ENCODE measurements at places on chromosomes 3 and 15.

- DNase-seq: no peak
Observed at GRCh38 chr3:13148126-13148525, 74.9 kb upstream of the IQSEC1 start.

- DNase-seq: no peak
Observed at GRCh38 chr3:42683875-42684598, 1.3 kb upstream of the KLHL40 start.

- DNase-seq: no peak
Observed at GRCh38 chr15:34841262-34841725, 45.9 kb upstream of the ACTC1 start.

DNA sequence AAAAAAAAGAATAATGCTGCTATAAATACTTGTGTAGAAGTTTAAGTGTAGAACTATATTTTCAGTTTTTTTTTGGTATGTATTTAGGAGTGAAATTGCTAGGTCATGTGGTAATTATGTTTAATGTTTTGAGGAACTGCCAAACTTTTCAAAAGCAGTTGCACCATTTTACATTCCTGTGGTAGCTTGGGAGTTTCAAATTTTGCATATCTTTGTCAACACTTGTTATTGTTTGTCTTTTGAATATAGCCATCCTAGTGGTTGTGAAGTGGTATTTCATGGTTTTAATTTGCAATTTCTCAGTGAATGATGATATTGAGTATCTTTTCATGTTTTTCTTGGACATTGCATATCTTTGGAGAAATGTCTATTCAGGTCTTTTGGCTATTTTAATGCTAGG lies 30.4 kb downstream of the SKIL start:
- DNase-seq: no peak

GRCh38 chr3:24351779-24352469 lies 142.7 kb downstream of the THRB start:
- DNase-seq: no peak

DNA sequence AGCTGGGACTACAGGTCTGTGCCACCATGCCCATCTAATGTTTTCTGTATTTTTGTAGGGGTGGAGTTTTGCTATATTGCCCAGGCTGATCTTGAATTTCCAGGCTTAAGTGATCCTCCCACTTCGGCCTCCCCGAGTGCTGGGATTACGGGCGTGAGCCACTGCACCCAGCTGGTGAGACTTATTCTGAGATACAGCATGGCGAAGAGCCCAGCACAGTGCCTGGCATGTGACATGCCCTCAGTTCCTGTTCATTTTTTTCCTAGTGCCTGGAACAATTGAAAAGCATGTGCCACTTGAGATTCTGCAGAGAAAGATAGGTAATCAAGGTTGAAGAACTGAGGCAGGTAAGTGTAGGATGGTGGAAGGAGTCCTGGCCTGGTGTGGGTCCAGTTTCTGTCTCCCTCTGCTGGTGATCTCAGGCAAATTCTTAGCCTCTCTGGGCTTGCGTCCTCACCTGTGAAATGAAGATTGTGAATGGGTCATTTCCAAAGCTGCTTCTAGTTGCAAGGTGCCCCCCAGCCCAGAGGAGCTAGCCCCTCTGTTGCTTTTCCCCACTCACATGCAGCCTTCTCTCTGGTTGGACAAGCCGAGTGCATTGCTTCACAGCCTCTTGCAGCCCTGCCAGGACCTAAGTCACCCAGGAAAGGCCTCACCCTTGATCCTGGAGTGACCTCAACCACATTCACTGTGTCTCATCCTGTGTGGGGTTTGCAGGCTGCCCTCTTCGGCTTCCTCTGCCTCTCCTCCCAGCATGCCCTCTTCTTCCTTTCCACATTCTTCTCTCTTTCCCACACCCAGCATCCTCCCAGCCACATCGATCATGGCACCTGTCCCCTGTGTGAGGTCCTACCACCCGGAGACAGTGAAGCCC lies 4.3 kb upstream of the RHCG start:
- no peak for DNase-seq

DNA sequence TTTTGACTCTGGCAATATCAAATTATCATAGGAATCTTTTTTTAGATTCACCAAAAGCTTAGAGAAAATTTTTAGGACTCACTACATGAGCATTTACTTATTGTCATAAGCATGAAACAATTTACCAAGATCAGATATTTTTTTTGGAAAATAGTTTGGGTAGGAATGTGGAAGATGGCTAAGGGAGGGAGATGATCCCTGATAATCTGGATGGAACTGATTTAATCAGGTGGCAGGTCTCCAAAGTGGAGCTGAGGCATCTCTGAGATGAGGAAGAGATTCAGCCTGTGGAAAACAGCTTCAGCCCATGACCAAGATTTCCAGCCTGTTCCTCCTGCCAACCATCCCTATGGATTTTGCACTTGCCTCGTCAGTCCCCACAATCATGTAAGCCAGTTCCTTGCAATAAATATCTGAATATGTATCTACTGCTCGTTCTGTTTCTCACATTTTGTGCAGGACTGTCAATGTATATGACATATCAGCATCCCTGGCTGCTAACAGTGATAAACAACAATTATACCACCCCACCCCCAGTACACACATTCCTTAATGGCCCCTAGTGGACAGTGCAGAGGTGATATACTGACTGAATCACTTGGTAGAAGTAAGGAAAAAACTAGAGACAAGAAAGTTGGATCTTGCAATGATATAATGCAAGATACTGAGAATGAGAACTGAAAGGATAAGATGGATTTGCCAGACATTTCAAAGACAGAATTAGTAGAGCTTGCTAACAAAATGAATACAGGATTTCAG lies 183.8 kb downstream of the NEK10 start:
- DNase-seq: no peak
